Foreskin keratinocyte (primary cell): ENCODE measurements at places on chromosomes 16 and 17.
A peak's percentile ranks its signal among the peaks of the same experiment; 100 is the strongest.

- DNase-seq: no peak
Measured at GRCh38 chr16:57386381-57386951, 14.2 kb downstream of the CX3CL1 start.

GRCh38 chr17:58051468-58051867, 31.8 kb upstream of the DYNLL2 start:
- no peak for DNase-seq

DNA sequence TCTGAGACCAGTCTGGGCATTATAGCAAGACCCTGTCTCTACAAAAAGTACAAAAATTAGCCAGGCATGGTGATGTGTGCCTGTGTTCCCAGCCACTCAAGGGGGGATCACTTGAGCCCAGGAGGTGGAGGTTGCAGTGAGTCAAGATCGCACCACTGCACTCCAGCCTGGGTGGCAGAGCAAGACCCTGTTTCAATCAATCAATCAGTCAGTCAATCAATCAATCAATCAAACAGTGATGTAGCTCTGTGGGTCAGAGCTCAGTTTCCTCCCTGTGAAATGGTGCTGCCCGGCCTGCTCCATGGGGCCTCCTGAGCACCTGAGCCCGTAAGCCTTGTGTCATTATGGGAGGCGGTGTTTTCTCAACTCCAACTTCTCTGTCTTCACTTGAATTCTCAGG, 167.1 kb upstream of the CIBAR2 start:
- DNase-seq: no peak

DNA sequence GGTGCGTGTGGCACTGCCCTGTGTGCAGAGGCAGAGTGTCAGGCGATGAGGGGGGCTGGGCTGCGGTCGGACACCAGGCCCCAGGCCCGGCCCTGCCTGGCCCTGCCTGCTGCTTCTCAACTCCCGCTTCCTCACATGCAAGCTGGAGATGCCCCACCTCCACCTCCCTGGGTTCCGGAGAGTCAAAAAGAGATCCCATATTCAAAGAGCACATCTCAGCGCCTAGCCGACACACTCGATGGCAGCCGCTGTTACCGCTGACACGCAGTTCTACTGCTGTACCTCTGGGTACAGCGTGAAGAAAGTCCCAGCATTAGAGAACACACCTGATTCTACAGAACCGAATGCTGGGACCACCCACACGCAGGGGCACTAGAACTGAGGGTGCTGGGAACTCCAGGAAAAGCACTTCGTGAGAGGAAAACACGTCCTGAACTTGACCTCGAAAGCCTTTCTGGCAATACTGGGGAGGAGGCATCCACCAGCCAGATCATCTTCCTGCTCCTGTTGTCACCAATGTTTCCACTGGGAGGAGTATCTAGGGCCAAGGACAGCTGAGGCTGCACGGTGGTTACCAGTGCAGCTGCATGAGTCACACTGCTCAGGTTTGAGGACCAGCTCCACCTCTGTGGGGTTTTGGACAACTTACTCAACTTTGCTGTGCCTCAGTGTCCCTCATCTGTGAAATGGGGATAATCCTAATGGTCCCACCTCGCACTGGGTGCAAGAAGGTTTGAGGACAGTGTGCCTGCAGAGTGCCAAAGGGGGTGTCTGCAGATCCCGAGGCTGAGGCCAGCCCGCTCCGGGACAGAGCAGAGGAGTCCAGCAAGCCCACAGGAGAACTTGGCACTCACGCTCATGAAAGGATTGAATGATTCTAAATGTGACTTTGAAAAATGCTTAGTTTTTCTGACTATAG, 100.4 kb upstream of the DNAH17 start:
- DNase-seq: no peak

DNA sequence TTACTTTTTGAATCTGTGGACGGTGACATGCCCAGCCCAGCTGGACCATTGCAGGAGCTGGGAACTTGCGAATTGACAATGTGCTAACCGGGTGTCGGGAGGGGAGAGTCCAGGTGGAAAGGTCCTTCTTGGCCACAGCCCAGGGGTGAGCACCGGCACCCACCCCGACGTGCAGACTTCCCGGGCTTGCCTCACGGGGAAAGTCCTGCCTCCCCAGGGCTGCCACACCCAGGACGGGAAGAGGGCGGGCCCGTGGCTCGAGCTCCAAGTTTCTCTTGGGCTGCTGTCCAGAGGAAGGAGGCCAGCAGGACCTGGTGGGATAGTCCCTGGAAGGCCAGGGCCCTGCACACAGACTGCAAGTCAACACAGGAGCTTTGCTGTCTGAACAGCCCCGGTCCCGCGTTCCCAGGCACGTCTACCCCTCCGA, 17.7 kb downstream of the CARD14 start:
- DNase-seq: peak; percentile 5
